Omental fat pad (tissue), 4 donors: ENCODE measurements at places on chromosomes 7 and 10.

- no peak for DNase-seq
Measured at GRCh38 chr7:142881586-142882337, 3.8 kb downstream of the TRPV6 start.

DNA sequence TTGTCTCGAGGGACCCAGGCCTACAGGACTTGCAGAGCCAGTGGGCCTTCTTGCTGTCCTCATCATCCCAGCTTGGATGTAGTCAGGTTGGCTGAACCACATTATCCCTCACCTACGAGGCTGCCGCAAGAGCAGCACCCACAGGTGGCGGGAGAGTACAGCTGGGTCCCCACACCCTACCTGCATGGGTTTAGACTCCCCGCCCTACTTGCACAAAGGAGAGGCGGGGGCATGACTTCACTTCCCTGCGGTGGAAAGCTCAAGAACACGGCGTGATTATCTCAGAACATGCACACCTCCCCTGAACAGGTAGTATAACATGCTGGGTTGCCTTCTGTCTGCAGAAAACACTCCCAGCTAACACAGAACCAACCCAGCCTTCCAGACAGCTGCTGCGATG, 57.5 kb downstream of the CTBP2 start:
- no peak for DNase-seq

DNA sequence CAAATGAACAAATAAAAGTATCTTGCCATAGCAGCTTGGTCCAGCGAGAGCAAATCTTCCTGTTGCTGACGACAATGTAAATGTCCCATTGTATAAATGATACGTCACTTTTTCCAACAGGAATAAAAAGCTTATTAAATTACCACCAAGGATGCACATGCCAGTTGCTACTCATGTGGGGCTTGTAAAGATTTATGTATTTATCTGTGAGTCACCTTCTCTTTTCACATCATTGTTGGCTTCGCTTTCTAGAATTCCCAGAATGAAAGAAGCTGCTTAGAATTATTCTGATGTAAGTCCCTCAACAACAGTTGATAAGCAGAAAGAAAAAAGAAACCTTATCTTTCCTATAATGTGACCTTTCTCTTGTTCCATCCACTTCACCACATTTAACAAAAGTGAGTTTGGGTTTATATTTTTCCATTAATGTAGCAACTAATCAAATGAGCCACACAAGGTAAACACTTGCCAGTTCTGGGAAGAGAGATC, 22.4 kb downstream of the DNAJC12 start:
- no peak for DNase-seq

DNA sequence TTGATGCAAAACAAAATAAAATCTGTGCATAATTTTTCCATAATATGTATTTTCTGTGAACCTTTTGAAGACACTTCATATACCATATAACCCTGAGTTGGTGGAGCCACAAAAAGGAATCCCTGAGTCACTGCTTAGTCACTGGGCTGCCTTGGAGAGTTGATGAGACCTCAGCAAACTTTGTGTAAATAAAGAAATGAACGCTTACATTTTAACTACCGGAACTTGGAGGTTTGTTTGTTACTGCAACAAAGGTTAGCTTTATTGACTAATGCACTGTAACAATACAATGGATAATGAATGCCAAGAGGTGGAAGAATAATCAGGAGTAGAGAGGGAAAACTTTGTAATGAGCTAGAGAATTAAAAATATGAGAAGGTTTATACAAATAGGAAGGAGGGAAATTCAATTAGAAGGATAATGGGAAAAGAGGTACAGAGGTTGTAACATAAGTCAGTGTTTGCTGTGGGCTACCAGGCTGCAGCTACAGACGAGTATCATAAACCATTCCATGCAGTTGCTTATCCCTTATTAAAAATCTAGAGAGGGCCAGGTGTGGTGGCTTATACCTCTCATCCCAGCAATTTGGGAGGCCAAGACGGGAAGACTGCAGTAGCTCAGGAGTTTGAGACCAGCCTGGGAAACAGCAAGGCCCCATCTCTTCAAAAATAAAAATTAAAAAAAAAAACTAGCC, 1042.1 kb downstream of the TYW1 start:
- DNase-seq = no peak

DNA sequence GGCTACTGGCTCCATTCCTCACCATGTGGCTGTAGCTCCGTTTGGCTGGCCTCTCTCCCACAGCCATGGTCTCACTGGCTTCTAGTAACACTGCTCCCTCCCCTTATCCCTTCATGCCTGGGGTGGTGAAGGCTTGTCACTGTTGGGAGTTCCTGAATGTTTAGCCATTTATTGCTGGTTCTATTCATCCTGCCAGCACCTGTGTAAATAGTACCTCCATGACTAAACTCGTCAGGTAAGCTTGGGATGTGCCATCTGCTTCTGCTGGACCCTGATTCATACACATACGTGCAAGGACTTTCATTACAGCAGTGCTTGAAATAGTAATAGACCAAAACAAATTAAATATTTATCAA, 61.6 kb downstream of the CCDC71L start:
- no peak for DNase-seq

GRCh38 chr10:58457761-58458616, 54.7 kb upstream of the BICC1 start:
- DNase-seq = no peak

GRCh38 chr10:131972474-131973071, 9.2 kb downstream of the BNIP3 start:
- DNase-seq = no peak

DNA sequence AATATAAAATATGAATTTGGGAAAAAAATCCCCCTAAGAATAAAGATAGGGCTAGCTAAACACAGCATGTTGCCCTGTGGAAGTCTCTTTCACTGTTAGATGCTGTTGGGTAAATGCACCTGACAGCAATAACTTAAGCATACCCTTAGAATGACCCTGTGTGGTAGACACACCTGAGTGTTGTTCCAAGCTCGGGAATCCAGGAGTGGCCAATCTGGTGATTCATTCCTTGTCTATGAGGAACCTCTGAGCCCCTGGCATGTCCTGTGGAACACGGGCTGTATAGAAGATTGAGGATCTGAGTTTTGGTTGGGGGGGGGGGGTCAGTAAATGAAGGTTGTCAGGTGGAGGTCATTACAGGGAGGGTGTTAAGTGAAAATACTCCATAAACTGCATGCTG, 730.0 kb upstream of the IGFBP3 start:
- no peak for DNase-seq

GRCh38 chr7:29265208-29265923, 70.8 kb downstream of the CHN2 start:
- DNase-seq = no peak

DNA sequence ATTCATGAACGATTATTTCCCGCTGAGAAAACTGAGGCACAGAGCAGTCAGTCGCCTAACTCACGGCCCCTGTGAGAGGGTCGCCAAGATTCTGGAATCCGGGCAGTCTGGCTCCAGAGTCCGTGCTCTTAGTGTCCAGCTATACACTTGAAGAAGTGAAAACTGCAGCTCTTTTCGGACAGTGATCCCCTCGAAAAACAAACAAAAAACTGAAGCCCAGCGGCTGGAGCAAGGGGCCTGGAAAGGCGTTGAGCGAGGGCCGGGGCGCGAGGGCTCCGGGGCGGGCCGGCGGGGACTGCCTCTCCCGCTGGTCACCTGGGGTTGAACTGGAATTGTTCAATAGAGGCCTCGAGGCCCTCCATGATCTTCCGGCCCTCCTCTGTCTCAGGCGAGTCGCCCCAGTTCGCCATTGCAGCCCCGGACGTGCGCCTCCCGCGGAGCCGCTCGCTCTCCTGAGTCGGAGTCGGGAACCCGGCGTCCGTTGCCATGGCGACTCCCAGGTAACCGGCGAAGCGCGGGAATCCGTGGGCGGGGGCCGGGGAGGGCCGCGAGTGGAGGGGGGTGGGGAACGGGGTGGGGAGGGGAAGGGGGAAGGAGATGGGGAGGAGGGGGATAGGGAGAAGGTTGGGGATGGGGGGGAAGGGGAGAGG, 881 bp downstream of the C10orf67 start:
- DNase-seq = peak; percentile 24

DNA sequence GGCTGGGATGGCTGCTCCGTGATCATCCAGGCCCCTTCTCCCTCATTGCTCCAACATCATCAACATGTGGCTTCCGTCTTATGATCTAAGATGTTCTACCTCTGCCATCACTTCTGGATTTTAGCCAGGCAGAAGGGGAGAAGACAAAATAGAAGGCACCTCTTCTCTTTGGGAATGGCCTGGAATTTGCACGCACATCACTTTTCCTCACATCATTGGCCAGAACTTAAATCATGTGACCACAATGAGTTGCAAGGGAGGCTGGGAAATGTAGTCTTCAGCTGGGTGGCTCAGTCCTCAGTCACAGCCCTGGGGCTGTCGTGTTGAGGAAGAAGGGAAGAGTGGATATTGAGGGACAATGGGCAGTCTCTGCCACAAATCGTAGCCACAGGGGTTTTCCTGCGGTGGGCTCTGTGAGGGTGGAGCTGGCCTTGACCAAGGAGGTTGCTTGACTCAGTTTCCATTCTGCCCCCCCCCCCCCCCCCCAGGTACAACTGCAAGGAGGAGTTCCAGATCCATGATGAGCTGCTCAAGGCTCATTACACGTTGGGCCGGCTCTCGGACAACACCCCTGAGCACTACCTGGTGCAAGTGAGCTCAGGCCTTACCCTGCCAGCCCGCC, 50.3 kb downstream of the PALD1 start:
- no peak for DNase-seq

GRCh38 chr10:93034426-93034825, 26.2 kb upstream of the CYP26C1 start:
- no peak for DNase-seq

DNA sequence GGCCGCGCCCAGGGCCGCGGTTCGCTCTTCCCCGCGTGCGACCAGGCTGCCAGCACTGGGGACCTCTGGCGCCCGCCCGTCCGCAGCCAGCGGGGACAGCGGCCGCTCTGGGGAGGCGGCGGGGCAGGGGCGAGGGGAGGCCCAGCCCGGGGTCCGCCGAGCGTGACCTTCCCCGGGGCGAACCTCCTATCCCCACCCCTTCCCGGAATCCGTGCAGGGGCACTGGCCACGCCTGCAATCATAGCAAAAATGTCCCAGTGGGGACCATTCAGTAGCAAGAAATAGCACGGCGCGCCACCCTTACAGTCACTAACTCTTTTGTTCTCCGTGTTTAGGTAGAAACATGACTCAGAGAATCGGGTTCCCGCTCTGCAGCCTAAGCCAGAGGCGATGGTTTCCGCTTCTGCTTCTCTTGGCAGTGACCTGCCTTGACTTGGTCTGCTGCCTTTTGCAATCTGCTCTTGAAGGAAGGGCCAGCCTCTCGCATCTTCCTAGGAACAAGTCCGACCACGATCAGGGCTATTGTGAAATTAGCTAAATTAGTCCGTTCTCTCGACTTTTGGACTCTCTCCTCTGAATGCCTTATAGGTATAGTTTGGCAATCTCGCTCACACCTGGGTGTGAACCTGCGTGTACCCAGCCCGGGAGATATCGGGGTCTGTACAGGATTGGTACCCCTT, 79.3 kb upstream of the ACBD5 start:
- no peak for DNase-seq

DNA sequence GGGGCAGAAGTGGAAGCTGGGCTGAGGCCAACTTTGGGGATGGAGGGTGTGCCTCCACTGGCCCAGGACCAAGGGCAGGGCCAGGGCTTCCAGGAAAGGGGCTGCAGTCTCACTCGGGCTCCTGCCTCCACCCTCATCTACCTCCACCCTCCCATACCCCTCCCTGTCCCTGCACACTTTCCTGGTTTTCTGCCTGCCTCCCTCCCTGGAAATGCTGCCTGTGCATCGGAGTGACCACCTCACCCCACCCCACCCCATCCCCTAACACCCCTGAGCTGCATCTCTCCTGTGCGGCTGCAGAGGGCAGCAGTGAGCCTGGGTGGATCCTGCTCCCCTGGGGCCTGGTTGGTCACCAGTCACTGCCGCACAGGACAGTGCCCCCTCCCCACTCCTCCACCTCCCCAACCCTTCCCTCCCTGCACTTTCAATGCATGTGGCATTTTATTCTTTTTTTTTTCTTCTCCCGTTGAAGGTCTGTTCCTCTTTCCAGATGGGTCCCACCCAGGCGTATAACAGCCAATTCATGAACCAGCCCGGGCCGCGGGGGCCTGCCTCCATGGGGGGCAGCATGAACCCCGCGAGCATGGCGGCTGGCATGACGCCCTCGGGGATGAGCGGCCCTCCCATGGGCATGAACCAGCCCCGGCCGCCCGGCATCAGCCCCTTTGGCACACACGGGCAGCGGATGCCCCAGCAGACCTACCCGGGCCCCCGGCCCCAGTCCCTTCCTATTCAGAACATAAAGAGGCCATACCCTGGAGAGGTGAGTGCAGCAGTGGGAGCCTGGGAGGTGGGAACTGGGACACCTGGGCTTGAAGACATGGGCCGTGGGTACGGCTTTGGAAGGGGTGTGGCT, 54.1 kb upstream of the PPIF start:
- DNase-seq = no peak

DNA sequence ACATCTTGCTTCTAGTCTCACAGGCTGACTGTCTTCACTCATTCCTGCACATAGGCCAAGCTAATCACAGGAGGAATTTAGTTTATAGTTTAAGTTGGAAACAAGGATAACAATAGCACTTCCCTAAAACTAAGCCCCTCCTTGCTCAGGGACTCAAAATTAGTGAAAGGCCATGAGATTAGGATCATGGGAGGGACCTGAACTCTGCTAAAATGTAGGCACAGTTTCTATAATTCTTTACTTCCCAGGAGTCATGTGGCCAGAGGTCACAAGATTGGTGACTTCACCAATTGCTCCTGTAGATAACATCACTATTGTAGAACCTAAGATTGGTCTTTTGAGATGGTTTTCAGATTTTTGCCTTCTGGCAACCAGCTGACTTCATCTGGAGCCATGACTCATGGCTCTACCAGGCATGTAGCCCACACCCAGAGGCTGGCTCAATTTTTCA, 14.8 kb upstream of the UPP1 start:
- no peak for DNase-seq

DNA sequence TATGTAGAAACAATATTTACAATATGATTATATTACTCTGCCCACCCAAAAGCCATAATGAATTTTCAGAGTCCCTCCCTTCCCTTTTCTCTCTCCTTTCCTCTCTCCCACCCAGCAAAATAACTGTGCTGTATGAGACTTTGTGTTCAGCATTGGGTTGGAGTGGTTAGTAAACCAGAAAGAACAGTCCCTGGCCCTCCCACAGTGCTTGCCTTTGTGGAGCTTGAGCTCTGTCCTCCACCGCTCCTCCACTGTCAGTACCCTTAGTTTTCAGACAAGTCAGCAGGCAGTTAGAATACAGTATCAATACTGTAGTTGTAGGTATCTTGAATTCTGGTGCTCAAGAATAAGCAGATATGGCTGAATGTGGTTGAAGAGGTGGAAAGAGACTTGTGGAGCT, 92.7 kb downstream of the CDK14 start:
- DNase-seq = no peak

DNA sequence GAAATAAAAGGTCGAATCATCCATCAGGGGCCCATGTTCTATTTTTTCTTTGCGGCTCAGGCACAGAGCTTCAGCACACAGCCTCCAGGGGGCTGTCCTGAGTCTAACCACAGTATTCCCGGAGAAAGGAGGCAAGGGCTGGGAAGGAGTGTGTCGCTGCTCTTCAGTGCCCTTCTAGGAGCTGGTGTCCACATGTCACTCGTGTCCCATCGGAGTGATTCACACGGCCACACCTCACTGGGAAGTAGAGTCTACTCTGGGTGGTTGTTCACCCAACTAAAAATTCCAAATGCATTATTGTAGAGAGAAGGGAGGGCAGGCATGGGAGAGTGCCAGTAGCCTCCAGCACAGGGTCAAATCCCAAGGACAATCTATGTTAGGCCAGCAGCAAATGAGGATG, 114.8 kb upstream of the LANCL2 start:
- no peak for DNase-seq

GRCh38 chr10:86036544-86036831, 330.1 kb downstream of the GRID1 start:
- DNase-seq = no peak
